ENCODE measurements at places on chromosomes 5 and 9.

DNA sequence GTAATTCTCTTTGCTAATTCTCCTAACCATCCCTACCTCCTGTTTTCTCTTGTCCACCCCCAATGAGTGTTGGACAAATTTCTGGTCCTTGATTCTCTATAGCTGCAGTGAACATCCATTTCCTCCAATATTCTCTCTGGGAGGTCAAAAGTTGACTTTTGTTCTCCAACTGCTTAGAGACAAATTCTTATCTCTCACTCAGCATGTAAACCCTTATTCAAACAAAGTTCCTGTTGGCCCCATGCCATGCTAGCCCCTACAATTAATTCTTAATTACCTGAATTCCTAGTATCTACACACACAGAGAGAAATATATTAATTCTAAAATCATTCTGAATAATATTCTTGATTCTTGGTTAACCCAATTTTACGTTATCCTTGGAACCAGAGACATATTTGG lies 472.9 kb upstream of the ACTBL2 start:
- DNase-seq: no peak

DNA sequence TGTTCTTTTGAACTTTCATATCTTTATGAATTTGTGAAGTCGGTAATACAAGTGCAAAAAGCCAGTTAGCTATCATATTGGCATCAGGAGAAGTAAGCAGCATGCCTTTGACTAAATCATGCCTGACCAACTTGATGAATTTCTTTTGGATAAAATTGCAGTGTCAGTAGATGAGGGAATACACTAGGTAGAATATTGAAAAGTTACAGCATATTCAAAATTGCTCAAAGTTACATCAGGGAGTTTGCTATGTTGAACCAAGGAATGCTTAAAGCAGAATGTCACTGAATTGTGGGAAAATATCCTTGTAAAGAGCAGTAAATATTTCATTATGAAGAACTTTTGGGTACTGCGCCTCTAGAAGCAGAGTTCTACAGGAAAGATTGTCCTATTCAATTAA lies 87.1 kb upstream of the TLX3 start:
- DNase-seq: no peak

DNA sequence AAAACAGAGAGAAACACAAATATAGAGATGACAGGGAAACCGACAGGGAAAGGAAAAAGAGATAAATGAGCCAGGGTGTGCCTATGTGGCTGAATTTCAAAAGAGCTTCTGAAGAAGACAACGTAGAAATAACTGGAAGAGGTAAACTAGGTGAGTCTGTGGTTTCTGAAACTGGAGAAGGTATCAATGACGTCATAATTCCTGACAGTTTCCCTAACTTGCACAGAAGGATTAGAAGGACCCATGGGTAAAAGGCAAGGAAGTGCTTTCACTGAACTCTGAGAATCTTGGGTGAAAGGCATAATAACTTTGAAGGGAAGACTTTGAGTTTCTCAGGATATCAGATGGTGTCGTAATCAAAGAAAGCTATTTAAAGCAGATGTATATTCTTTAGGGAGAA lies 790.8 kb upstream of the NUDT12 start:
- peak; percentile 49 for DNase-seq

DNA sequence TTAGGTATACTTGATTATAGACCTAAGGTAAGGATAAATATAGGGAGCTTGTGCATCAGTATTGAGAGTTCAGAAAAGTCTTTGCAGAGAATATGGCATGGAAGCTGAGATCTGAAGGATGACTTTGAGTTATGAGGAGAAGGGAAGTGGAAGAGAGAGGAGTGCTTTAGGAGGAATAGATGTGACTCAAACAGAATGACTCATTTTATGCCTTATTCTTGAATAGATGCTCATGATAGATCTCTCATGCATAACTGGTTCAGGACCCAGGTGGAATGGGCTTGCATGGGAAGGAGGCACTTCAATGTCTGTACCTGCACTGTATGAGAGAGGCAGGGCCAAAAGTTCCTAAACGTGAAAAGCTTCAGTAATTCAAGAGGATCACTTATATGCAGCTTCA lies 103.3 kb downstream of the CWC27 start:
- DNase-seq: no peak

DNA sequence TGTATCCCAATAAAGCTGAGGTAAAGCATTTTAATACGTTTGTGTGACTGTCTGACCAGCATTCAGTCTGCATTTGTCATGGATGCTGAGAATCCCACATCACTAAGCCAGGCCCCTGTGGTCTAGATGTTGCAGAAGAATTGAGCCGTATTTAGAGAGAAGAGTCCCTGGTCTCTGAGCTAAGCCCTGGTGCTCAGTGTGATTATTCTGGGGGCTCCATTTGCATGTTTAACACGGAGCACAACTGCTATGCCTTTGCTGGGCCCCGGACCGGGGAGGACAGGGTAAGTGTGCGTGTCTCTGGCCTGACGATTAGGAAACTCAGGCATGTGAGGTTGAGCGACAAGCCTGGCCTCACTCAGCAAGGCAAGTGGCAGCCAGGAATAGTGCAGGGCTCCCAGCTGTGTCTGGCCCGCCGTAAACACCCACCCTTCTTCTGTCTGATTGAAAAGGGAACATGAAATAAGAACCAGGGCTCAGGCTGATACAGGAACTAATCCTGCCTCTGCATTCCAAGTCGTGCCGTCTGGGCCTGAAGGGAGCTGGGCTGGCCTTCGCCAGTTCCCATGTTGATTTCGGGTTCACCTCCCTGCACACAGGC lies 22.3 kb downstream of the FAM78A start:
- peak; percentile 31 for DNase-seq
